HepG2 (cell line): ENCODE measurements at places on chromosomes 1 and 21. TPM values are rescaled to one million over a fixed set of nuclear protein-coding genes. Genes with fewer than 3 reads are reported as not detected.

DNA sequence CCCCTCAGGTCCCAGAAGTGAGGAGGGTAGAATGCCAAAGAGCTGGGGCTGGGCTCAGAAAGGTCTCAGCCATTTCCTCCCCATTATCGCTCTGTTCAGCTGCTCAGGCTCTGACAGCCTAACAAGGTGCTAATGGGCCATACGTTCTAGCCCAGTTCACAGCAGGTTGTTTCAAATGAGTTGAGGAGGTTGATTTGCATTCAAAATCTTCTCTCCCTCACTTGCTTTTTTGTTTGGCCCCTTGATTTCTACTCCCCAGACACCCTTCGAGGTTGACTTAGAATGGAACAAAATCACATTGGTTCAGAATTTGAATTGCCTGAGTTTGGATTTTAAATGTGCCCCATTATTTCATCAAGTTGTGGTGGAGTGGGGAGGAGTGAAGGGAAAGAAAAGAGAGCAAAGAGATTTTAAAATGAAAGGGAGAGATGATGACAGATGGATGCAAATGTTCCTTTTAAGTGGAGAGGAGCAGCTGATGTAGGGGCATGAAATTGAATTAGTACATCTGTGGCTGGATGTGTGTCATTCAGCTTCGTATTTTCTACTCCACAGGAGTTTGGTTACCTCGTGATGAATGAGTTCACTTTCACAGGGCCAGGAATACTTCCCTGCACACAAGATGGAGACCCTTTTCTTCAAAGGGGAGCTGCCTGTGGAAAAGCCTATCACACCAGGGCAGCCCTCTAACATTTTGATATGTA lies 425.8 kb upstream of the CAMK1G start:
- H3K4me1 ChIP-seq: no peaks in the 10 kb centered on the region
- no peak overlapping the region for H3K27ac ChIP-seq
- no peaks in the 10 kb centered on the region for H3K27me3 ChIP-seq
- DNase-seq: no peak
- no peaks in the 10 kb centered on the region for H3K36me3 ChIP-seq

DNA sequence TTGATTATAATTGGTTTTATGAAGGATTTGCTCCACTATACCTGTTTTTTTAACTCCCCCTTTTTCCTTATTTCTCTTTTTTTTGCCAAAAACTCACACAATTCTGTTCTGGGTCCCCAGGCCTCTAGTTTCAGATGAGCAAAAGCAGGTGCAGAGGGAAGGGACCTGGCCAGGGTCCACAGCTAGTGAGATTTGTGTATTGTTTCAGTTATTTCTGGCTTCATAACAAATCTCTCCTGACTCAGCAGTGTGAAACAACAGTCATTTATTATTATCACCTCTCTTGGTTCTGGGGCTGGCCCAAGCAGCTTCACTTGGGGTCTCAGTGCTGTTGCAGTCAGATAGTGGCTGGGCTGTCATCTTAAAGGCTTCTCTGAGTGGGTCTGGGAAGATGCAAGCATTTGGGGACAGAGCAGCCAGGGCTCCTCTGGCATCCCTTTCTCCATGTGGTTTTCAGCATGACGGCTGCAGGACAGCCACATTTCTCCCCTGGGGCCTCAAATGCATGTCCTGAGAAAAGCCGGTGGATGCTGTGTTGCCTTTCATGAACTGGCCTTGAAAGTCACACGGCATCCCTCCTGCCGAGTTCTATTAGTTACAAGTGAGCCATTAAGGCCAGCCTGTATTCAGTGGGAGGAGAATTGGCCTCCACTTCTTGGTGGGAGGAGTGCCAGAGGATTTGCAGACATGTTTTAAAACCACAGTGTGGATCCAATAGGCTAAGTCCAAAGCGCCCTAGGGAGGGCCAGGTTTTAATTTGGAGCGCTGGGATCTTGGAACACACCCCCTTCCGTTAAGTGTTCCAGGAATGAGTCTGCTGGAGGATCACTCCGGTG lies 137.1 kb downstream of the CAMTA1 start:
- H3K36me3 ChIP-seq: no peaks in the 10 kb centered on the region
- DNase-seq: no peak
- no peaks in the 10 kb centered on the region for H3K4me1 ChIP-seq
- no peak overlapping the region for H3K4me3 ChIP-seq

DNA sequence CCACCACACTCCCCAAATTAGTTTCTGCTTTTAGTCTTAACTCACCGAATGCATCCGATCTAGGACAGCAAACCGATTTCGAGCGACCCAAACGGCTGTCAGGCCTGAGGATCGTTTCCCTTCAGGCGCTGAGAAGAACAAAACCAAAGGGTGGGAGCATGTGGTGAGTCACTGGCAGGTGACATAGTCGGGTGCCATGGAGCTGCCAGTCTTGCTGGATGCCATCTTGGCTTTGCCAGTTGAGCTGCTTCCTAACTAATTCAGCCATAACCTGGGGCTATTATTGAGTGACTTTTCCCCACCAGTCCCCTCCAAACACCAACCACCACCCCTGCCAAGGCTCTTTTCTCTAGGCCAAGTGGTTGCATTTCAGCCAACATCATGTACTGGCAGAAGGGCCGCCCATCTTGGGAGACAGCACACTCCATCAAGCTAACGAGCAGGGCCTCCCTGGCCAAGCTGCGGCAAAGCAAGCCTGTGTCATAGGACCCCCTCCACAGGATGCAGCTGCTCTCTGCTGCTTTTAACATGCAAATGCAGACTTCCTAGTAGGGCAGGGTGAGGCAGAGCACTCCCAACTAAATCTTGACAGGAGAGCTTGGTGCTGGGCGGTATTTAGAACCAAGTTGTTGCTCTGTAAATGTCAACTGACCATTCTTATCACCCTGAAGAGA lies 22.3 kb upstream of the PEX19 start:
- no peaks in the 10 kb centered on the region for H3K27me3 ChIP-seq

DNA sequence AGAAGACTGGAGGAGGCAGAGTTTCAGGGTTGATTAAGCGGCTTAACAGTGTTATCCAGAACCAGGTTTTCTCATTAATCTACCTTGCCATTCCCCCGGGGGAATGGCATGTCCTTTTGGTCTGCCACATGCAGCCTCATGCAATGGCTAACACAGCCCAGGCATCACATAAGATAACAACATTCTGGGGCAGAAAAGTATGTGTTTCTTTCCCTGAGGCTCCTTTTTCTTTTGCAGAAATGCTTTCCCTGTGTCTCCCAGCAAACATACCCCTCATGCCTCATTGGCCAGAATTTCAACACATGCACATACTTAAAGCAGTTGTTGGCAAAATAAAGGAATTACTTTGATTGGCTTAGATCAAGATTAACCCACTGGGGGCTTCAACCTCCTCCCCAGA lies 98.6 kb downstream of the OMA1 start:
- H3K27ac ChIP-seq: no peak overlapping the region
- no peak for DNase-seq
- H3K4me3 ChIP-seq: no peak overlapping the region
- H3K36me3 ChIP-seq: no peaks in the 10 kb centered on the region
- peaks cover 54% of the 10 kb centered on the region for H3K4me1 ChIP-seq
- no peaks in the 10 kb centered on the region for H3K27me3 ChIP-seq

DNA sequence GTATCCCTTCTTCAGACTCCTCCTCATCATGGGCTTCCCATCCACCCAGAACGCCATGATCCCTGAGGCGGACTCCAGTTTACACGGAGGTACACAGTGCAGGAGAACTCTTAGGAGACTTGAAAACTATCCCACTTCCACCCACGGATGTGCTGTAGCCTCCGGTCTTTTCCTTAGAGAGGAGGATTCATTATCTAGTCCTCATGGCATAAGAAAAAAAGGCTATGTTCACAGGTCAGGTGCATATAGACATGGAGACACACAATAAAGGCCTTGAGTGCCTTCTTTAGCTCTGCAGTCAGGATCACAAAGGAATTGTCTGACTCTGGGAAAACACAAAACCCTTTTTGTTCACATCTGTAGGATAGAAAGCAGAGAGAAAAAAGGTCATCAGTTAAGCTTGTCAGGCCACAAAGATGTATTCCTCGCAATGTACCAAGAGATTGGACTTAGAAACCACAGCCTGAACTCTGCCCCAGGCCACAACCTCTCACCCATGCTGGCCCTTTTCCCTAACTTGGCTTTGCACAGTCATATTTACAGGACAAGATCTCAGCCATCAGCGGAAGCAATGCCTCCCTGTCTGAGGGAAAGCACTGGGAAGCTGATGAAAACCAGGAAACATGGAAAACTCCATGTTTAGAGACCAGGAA lies 9.0 kb downstream of the CRP start:
- no peaks in the 10 kb centered on the region for H3K4me1 ChIP-seq
- H3K36me3 ChIP-seq: no peaks in the 10 kb centered on the region
- DNase-seq: no peak
- no peaks in the 10 kb centered on the region for H3K27me3 ChIP-seq
- H3K4me3 ChIP-seq: no peak overlapping the region

The SPRR2G gene
- not detected in 2 replicates for total RNA-seq

The SHISAL2A gene
- total RNA-seq: not detected in 2 replicates
